ENCODE measurements at places on chromosomes 6 and 20.

DNA sequence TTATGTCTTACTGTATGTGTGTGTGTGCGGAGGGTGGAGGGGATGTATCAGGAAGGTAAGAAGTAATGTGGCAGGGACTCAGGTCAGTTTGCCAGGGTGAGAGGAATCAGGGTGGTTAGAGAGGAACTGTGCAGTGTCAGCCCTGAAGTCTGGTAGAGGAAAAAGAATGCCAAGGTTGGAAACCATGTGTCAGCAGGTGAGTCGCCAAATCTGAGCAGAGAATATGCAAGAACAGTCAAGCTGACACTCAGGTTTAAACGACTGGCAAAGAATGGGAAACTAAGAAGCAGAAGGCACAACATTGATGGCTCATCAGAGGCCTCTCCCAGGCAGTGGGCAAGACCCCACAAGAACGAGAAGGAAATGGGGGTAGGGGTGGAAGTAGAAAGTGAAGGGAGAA is 107.5 kb upstream of the TBX18 start:
- no peak for DNase-seq

DNA sequence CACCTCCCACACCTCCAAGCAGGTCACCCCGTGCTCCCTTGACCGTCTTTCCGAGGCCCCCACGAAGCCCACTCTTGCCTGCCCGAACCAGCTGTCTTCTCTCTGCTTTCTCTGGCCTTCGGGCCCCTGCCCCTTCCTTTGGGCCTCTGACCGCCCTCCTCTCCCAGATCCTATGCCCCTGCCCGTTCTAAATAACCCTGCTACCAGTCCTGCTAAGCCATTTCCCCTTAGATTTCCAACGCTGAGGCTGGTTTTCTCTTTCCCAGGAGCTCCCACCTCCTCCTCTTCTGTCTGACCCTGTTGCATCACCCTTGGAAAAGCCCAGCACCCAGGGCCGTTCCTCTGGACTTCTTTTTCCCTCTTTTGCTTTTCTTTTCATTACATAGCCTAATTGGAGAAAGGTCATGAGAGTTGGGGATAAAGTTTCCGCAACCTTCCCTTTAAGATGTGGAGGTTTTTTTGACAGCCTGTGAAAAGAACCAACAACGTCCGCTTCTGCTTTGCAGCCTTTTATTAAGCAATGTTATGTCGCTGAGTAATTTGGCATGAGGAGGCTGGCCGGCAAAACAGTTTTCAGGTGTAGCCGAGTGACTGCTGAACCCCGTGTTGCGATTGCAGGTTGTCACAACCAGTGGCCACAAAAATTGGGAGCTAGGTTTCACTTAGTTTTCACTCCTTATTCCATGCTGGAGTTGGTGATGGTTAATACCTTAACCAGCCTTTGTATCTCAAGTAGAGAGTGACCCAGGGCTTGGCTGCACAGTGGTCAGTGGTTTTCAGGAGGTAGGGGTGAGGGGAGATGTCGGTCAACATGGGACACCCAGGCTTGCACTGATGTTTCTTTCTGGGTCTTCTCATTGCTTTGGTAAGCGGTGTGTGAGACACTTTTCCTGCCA is 970 bp downstream of the BLTP3A start:
- no peak for DNase-seq

DNA sequence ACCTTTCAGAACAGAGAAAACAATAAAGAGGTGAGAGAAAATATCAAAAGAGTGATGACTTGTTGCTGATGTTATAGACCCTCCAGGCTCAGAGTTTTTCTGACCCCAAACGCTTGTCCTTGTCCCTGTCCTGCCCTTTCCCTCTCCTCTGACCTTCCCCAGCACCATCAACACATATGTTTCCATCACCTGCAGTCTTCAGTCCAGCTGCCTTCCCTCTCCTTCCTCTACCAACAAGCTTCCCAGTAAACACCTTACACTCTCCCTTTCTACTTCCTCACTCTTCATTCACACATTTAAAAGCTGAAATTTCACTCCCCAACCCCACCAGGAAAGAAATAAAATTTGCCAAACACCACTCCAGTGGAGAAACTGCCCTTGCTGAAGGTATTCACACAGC is 25.4 kb upstream of the AFDN start:
- no peak for DNase-seq

DNA sequence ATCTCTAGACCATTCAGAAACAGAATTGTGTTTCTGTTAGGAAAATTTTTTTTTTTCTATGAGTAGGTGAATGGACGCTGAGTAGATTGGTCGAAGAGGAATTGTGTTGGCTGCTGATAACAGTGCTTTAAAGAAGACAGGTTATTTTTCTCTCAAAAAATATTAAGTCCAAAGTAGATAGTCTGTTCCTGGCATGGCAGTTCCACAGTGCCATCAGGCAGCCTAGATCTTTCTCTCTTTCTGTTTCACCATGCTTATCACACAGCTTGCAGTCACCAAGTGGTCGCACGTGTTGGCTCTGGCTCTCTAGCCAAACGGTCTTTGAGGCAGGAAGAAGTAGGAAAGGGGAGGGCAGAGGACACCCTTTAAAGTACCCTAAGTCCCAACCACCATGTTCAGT is 22.4 kb upstream of the SERINC3 start:
- no peak for DNase-seq

DNA sequence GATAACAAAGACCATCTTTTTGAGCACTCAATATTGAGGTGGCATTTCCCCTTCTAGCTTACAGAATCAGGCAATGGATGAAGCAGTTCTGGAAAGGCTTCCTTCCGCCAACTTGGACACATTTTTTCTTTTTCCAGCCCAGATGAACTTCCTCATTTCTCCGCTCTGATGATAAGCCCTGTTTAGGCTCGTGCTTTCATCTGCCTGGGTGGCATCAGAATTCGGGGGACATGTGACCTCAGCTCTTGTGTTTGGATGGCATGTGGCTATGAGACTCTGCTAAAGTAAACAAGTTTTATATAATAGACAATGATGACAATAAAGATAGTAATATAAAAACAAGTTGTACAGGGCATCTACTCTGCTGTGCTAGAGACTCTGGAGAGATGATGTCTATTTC is 796.7 kb downstream of the DHX35 start:
- DNase-seq, result no peak

GRCh38 chr20:22499515-22500166 is 84.7 kb downstream of the FOXA2 start:
- no peak for DNase-seq

GRCh38 chr6:139390447-139390846 is 16.0 kb upstream of the CITED2 start:
- no peak for DNase-seq

DNA sequence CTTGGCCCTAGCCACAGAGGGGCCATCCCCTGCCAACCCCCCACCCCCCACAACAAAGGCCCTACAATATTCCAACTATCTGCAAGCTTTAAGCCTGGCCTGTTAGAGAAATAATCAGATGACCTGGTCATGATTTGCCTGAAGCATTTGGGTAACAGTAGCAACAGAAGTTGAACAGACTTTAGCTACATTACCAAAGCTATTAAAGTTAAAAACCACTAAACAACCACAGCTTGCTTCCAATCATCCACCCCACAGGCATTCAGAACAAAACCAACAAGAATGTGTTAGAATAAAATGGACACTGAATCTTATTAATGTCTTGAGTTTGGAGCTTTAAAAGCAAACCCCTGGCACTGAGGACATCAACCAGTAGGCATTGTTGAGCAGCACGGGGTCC is 250.9 kb downstream of the LRFN2 start:
- no peak for DNase-seq

GRCh38 chr6:29954272-29954671 is 11.9 kb downstream of the HLA-A start:
- no peak for DNase-seq

DNA sequence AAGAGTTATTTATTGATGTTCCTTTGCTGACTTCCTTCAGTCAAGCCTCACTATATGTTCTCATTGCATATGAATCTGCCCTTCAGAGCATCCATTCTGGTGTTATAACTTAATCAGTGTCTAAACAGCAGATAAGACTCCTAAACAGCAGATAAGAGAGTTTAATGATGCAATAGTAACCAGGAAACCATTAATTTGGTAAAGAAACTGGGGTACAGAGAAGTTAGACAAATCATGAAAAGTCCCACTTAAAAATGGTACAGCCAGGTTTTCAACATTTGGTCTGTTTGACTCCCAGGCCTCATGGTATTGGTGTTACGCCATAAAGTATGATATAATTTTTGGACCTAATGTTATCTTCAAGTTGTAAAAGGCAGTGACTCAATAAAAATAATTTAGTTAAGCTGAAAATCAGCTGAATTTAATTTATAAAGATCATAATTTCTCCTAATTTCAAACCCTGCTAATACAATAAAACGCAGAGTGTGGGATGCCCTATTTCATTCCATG is 127.4 kb upstream of the DST start:
- DNase-seq, result no peak

DNA sequence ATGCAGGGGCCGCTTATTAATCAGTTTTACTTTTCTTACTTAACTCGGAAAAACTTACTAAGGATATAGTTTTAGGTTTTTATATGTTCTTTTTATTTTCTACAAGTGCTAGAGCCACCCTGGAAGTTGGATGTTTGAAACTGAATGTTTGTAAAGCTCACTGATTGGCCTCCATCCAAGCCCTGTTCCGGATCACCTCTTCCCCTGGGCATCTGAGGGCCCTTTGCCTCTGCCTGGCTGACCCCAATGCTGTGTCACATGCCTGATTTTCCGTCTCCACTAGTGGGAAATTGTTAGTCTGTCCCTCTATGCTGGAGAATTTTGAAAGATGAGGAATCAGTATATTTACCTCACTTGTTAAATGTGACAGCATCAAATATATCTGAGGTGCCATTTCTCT is 79.3 kb downstream of the SLC35F1 start:
- no peak for DNase-seq

- peak; percentile 47 for DNase-seq
Measured at GRCh38 chr6:23180504-23181293, 611.3 kb downstream of the HDGFL1 start.
